Left kidney (tissue), 8 donors: ENCODE measurements at places on chromosomes 3 and 15. TPM values are rescaled to one million over a fixed set of nuclear protein-coding genes. Genes with fewer than 3 reads are reported as not detected.

Gene CDCP1
- 1.2 TPM for polyA plus RNA-seq

Gene GOLGA8S
- 1.4 TPM for polyA plus RNA-seq

Gene ZNF660
- polyA plus RNA-seq: 15.9 TPM

Gene VPS39
- 98.5 TPM for polyA plus RNA-seq

Gene LRRN1
- polyA plus RNA-seq: 23.4 TPM

Gene LINGO1
- polyA plus RNA-seq: 12.8 TPM

Gene LTK
- polyA plus RNA-seq: 1.7 TPM

Gene MAGEL2
- 4.5 TPM for polyA plus RNA-seq

Gene SCAANT1
- 1.0 TPM for polyA plus RNA-seq

Gene IL12A
- polyA plus RNA-seq: 1.3 TPM

Gene ZNF619
- 7.8 TPM for polyA plus RNA-seq

Gene PROK2
- 0.08 TPM for polyA plus RNA-seq

Gene SCN11A
- 1.8 TPM for polyA plus RNA-seq

Gene HIGD2B
- not detected for polyA plus RNA-seq

Gene ALG1L2
- 3.3 TPM for polyA plus RNA-seq

Gene NPAP1
- 2.1 TPM for polyA plus RNA-seq

Gene ELL3
- polyA plus RNA-seq: 4.6 TPM

Gene KLF15
- 11.3 TPM for polyA plus RNA-seq

Gene SENP8
- 6.8 TPM for polyA plus RNA-seq

Gene CPNE9
- polyA plus RNA-seq: not detected

Gene AADAC
- polyA plus RNA-seq: 0.25 TPM

Gene IFRD2
- polyA plus RNA-seq: 37.0 TPM

Gene LRRC31
- polyA plus RNA-seq: 0.38 TPM

Gene NEK11
- polyA plus RNA-seq: 24.3 TPM

Gene STRIT1
- 1.5 TPM for polyA plus RNA-seq

Gene WDR93
- polyA plus RNA-seq: 3.7 TPM

Gene CEP70
- polyA plus RNA-seq: 50.3 TPM

Gene MESP2
- polyA plus RNA-seq: 0.45 TPM

Gene LRRC3B
- polyA plus RNA-seq: 1.8 TPM

Gene XYLB
- 16.1 TPM for polyA plus RNA-seq

Gene P3H2
- polyA plus RNA-seq: 94.2 TPM

Gene CCDC191
- 31.1 TPM for polyA plus RNA-seq

Gene SERINC4
- not detected for polyA plus RNA-seq

Gene PLA2G4F
- 25.0 TPM for polyA plus RNA-seq

Gene CD200R1
- polyA plus RNA-seq: 0.53 TPM

Gene GOLGA6B
- polyA plus RNA-seq: 0.07 TPM

Gene CYP11A1
- polyA plus RNA-seq: 1.2 TPM

Gene NECTIN3
- polyA plus RNA-seq: 42.1 TPM

Gene ATOSA
- 65.7 TPM for polyA plus RNA-seq

Gene ADAMTS17
- 2.3 TPM for polyA plus RNA-seq

Gene C3orf22
- polyA plus RNA-seq: 0.10 TPM

Gene MED12L
- 2.7 TPM for polyA plus RNA-seq

Gene SPINT1
- polyA plus RNA-seq: 66.7 TPM

Gene TOPAZ1
- polyA plus RNA-seq: not detected

Gene KCNAB1
- 3.4 TPM for polyA plus RNA-seq

Gene MYH15
- 0.63 TPM for polyA plus RNA-seq

Gene LSAMP
- polyA plus RNA-seq: 14.2 TPM

Gene HYKK
- polyA plus RNA-seq: 10.3 TPM

Gene RLBP1
- not detected for polyA plus RNA-seq

Gene CA12
- 151 TPM for polyA plus RNA-seq

Gene UTS2B
- 0.80 TPM for polyA plus RNA-seq

Gene KNL1
- 32.4 TPM for polyA plus RNA-seq

Gene UPK1B
- 10.4 TPM for polyA plus RNA-seq

Gene TMIE
- polyA plus RNA-seq: 0.47 TPM
